ENCODE measurements at places on chromosomes 2 and 18.

DNA sequence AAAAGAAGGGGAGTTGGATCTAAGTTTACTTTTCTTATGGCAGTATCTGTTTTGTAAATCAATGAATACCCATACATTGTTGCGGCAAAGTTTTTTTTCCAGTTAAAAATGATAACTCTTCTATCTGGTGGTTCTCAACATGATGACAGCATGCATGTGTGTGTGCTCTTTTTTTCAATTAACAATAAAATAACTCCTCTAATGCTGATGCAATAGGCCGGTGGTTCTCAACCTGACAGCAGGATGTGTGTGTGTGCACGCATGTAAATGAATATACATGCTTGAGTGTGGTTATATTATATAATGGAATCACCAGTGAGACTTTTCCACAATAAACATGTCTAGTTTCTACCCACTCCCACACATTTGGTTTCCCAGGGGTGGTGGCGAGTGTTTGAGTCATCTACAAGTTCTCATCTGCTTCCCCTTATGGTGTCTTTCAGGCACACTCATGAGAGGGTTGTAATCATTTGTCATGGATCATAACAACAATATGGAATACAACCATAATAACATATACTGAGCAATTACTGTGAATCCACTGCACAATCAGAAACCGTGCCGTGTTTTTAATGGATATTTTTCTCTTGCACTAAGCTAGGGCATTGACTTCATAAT lies 31.2 kb downstream of the PARD3B start:
- DNase-seq, result no peak

DNA sequence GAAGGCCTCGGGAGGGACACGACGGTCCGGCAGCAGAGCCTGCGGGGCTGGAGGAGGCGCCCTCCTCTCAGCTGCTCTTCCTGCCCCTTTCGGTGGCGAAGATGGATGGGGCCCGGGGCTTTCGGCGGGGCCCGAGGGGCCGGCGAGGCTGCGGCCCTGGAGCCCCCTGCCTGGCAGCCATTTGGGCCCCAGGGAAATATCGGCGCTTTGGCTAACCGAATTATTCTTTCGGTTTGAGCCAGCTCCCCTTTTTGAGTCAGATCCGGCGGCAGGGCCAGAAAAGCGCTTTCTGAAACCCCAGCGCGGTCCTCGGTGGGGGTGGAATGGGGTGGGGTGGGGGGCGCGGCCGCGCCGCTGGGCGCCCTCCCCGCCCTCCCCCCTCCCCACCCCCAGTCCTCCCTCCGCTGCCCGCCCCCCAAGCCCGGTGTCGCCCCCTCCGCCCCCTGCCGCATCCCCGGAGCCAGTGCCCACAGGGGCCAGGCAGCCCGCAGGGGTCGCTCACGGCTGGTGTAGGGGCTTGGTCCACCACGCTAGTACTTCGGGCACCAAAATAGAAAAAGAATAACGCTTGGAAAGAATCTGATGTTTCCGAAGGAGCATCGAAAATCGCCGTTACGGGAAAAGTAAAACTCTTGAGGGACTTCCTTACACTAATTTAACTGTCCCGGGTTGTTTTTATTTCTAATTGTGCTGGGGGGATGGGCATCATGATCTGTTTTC lies 9.1 kb upstream of the ARID5A start:
- peak; percentile 20 for DNase-seq

GRCh38 chr2:60549928-60550177 lies 3.6 kb downstream of the BCL11A start:
- no peak for DNase-seq

GRCh38 chr2:133908171-133908570 lies 339.9 kb upstream of the NCKAP5 start:
- DNase-seq, result no peak

DNA sequence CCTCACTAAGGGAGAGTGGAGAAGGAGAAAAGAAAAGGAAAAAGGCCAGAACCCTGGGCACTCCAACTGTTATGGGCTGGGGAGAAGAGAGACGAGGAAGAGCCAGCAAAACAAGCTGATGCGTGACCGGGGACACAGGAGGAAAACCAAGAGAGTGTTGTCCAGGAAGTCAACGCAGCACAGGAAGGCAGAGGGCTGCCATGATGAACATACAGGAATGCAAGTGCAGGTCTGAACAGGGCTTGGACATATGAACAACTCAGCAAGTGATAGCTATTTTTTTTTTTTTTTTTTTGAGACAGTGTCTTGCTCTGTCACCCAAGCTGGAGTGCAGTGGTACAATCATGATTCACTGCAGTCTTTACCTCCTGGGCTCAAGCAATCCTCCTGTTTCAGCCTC lies 28.4 kb downstream of the SIX3 start:
- DNase-seq, result no peak

DNA sequence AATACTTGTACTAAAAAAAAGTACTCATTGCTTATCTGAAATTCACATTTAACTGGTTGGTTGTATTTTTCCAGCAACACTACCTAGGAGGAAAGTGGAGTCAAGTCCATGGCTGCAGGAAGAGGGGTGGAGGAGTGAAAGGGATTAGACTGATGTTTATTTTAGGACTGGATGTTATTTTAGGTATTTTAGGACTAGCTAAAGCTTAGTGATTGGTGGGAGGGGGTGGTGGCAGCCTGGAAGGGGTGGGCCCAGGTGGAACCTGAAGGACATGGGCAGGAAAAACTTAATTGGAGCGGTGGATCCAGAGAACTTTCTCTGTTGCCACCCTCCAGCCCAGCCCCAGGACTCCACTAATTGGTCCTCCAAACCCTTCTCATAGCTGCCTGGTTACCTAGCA lies 3.9 kb upstream of the TMBIM1 start:
- DNase-seq, result no peak

- DNase-seq, result no peak
Measured at GRCh38 chr2:226300196-226300886, 499.3 kb downstream of the IRS1 start.

DNA sequence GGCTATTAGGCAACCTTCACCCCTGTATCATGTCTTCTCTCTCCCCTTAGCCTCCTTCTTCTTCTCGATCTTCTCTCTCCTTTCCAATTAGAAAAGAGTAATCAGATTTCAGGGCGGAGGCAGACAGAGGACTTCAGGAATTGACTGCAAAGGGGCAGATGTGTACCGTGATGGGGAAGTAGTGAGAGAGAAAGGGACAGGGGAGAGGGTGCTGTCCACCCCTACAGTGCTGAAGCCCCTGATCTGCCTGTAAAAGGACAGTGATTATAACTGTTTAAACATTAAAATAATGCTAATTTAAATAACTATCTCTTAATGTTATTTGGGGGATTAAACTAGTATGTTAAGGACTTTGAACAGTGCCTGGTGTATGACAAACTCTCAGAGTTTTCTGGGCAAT lies 178.5 kb downstream of the ACTR3 start:
- no peak for DNase-seq

GRCh38 chr2:57674743-57675142 lies 371.9 kb upstream of the VRK2 start:
- DNase-seq, result no peak

DNA sequence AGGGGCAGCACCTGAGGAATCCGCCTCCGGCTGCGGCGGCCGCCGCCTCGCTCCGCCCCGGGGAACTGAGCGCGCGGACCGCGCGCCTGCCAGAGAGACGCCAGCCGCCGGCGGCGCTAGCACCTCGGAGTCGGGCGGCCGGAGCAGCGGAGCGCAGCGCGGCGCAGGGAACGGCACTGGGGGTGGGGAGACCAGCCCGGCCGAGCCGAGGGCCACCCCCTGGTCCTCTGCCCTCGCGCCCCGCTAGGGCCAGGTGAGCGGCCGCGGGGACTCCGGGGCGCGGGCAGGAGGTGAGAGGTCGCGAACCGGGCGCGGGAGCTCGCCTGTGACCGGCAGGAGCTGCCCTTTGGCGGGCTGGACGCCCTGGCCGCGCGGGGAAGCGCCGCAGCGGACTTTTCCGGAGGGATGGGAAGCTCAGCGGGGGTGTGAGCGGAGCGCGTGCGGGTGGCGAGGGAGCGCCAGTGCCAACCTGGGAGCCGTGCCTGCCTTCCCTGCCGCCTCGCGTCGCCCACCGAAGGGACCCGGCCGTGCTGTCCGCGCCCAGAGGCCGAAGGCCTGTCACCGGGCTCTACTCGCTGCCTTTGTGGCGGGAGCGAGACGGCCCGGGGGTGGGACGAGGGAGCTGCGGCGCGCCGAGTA lies at the start of gene GREB1L:
Gene GREB1L, plus strand, starts transcription at position 92 of the 639 bp plus-strand sequence. CDS start 141,287 bp downstream, outside the sequence.
- DNase-seq, result no peak

DNA sequence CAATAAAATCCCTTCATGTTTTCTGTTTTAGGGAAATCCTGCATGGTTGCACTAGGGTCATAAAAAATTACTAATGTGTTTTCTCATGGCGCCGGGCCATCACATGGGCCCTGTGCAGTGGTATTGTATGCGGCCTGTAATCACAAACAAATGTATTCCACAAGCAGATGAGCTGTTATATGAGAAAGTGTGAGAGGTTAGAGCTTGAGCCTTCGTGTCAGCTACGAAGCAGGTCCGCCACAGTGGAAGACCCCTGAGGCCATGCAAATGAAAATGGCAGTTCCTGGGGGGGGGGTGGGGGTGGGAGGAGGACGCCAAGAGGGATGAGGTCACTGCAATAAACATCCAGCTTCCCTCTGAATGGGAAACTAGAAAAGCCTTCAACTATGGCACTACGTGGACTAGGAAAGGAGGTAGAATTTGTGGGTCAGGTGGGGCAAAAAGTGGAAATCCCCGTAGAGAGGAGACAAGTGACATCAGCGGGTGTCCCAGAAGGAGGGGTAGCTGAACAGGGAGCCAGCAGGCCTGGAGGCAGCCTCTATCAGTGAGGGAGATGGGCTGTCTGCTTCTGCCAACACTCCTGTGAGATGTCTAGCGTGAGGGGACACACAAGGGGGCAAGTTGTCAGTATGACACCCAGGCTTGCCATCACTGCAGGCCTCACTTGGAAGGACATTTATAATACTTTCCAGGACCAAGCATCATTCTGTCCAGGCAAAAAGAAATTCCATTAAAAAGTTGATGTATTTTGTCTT lies 130.3 kb upstream of the CTAGE1 start:
- DNase-seq, result peak; percentile 75

- no peak for DNase-seq
Measured at GRCh38 chr18:53843113-53843760, 381.2 kb downstream of the MBD2 start.

- peak; percentile 76 for DNase-seq
Measured at GRCh38 chr2:25228848-25229278, 60.5 kb upstream of the POMC start.

DNA sequence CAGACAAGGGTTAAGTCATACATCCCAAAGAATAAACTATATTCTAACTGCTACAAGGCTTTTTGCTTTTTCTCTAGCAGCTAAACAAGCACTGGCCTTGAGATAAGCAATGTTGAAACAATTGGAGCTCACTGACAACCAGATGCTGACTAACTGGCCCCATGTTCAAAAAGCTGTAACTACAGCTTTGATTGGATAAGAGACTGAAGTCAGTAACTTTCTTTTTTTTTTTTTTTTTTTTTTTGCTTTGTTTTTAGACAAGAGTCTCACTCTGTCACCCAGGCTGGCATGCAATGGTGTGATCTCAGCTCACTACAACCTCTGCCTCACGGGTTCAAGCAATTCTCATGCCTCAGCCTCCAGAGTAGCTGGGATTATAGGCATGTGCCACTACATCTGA lies 45.4 kb upstream of the TMEM163 start:
- no peak for DNase-seq

- DNase-seq, result no peak
Measured at GRCh38 chr18:74817576-74817975, 219.9 kb downstream of the ZNF407 start.

DNA sequence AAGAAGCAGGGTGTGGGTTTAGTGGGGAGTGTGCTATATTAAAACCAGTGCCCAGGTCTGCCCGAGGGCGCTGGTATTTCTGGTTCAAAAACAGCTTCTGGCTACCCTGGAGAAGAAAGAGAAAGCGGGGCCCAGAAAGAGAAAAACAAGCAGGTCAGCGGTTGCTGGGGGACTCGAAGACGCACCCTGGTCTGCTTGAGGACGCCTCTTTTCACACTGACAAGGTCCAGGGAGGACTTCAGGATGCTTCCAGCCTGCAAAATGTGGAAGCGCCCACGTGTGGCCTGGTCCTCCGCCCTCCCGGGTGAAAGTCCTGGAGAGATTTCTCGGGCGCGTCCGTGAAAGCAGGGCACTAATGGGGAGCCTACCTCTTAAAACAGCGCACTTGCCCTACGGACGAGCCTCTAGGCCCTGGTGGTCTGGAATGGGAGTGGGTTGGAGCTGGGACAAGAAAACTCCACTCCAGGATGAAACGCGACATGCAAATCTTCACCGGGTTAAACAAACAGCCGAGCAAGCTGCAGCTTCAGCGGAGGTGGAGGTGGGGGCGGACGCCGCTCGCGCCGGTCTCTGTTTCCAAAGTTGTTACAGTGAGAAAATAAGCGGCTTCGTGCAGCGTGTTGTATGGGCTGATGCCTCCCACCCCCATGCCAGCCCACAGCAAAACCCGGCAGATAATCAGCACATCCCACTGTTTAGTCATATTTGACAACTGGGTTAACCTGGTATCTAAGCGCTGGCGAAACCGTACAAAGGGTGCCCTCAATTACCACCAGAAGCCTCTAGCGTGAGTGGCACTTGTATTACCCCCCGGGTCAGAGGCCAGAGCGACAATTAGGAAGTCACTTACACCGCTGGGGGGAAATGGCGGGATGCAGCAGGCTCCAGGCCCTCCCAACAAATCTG lies 1.1 kb upstream of the SP9 start:
- no peak for DNase-seq

DNA sequence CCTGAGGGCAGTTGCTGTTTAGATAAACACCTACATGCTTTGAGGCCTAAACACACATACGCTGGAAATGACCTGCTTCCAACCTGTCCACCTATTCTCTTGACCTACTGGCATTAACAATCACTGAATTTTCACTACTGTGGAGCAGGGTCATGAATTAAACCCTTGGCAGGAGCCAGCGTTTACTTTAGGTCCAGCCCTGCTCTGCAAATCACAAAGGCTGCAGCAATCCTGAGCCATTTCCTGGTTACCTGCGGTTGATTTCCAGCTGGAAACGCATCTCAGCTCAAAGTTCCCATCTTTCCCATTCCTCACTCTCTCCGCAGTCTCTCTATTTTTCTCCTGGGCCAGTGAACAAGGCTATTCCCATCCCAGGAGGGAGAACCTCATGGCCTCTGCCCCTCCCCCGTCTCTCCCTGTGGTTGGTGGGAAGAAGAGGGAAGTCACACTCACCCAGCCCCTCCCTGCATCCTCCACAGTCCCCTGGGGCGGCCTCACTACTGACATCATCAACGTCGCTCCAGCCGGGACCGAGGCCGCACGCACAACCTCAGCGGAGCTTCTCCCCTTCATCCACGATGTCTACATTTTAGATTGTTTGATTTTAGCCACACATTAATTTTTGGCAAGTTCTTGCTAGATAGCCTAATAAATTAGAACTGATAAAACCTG lies 84.5 kb upstream of the SNTG2 start:
- DNase-seq, result no peak

- no peak for DNase-seq
Measured at GRCh38 chr2:112149194-112149593, 11.0 kb downstream of the FBLN7 start.

- DNase-seq, result no peak
Measured at GRCh38 chr2:20494241-20494640, 47.4 kb downstream of the RHOB start.

GRCh38 chr2:214226061-214226460 lies 184.8 kb upstream of the VWC2L start:
- DNase-seq, result no peak
